Right atrium auricular region (tissue), 2 donors: ENCODE measurements at places on chromosomes 6 and 20. TPM values are rescaled to one million over a fixed set of nuclear protein-coding genes. Genes with fewer than 3 reads are reported as not detected.

The EGFL8 gene
- 5.2 TPM for total RNA-seq

- no peak for DNase-seq
Observed at GRCh38 chr6:129382916-129383315, 327.1 kb downstream of the ARHGAP18 start.

DNA sequence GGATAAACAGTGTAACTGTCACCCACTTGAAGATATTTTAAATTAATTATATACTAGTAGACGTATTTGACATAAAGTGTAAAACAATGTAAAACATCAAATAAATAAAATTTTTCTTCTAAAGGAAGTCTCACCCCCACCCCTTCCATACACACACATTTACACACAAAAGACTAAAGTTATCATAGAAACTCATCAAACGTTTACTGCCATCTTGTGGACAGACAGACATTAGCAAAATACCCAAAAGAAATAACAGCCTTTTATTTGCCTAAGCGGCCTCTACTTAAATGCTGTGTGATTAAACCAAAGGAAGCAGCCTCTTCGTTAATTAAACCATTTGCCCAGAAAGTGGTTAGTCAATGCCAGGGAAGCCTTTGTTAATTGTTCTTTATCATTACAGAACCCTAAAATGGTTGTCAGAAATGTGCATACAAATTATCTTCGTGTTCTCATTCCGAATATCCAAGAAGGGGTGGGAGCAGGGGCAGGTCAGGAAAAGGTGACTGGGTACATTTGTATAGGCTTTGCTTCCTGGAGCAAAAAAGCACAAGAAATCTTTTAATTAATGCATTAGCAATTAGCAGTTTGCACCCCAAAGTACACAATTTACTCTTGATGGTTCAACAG lies 176.2 kb upstream of the SASH1 start:
- no peak for DNase-seq

GRCh38 chr20:2653556-2654383 lies 1.3 kb downstream of the NOP56 start:
- no peak for DNase-seq

The GPX5 gene
- total RNA-seq, result not detected

The DYNLT2 gene
- 0.33 TPM for total RNA-seq

The OR12D1 gene
- total RNA-seq, result not detected

The GRM1 gene
- 0.07 TPM for total RNA-seq

- no peak for DNase-seq
Observed at GRCh38 chr6:156850353-156850752, 73.2 kb downstream of the ARID1B start.

- no peak for DNase-seq
Observed at GRCh38 chr6:143882401-143882930, 18.2 kb downstream of the ZC2HC1B start.

DNA sequence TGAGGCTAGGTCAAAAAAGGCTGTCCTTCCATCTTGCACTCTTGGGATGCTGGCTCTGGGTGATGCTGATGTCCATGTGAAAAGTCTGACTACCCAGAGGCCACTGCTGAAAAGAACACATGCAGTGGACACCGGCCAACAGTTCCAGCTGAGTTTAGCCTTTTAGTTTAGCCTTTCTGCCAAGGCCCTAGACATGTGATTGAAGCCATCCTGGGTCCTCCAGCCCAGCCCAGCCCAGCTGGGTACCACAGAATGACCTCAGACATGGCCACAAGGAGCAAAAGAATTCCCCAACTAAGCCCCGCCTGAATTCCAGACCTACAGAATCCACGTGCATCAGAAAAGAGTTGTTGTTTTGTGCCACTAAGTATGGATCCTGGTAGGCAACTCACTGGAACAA lies 17.4 kb downstream of the PIGT start:
- peak; percentile 67 for DNase-seq

GRCh38 chr20:45470262-45470931 lies 844 bp downstream of the WFDC2 start:
- no peak for DNase-seq
